Anterior cingulate cortex (tissue), 58 donors: ENCODE measurements at places on chromosomes 1 and 21.

DNA sequence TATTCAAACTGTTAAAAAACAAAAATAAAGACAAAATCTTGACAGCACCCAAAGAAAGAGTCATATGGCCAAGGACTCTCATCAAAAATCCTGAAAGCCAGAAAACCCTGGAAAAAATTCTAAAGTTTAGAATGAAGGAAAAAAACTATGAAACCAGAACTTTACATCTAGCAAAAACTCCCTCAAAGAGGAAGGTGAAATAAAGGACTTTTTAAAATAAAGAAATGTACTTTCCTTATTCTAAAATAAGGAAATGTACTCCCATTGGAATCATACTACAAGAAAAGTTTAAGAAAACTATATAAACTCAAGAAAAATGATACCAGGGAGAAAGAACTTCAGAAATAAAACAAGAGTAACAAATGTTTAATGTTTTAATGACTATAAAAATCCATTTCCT, 206.3 kb downstream of the KCNT2 start:
- no peak for DNase-seq

- DNase-seq: no peak
Observed at GRCh38 chr1:213670692-213671023, 317.1 kb upstream of the PROX1 start.

DNA sequence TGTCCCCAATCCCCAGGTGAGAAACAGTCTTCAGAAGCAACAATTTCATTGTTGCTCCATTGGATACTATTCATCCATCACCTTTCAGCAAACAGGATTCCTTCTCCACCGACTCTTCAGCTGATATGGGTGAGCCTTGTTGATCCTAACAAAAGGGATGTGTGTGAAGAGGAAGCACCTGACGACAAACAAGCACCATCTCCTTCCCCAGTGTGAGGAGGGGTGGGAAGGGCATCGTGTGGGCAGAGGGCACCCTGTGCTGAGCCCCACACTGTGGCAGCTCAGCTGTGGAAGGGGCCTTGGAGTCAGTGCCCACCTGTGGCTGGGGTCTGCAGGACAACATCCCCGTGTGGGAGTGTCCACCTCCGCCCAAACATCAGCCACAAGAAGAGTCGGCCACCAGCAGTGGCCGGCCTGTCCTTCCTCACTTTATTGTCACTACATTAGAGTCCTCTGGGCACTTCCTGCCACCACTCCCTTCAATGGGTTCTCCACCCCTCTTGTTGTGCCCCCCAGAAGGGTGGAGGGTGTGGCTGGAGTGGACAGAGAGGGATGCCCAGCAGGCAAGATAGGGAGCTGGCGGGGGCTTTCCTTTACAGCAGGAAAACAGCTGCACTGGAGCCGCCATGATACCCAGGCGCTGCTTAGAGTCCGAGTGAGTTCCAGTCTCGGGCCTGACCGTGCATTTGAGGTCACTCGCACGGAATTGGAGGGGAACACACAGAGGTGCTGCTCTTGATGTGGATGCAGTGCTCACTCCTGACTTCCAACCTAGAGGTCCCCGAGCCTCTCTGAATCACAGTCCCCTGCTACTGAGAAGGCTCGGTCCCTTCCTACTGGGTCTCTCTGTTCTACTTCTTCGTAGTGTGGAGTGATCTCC, 40.9 kb downstream of the VPS26C start:
- no peak for DNase-seq

DNA sequence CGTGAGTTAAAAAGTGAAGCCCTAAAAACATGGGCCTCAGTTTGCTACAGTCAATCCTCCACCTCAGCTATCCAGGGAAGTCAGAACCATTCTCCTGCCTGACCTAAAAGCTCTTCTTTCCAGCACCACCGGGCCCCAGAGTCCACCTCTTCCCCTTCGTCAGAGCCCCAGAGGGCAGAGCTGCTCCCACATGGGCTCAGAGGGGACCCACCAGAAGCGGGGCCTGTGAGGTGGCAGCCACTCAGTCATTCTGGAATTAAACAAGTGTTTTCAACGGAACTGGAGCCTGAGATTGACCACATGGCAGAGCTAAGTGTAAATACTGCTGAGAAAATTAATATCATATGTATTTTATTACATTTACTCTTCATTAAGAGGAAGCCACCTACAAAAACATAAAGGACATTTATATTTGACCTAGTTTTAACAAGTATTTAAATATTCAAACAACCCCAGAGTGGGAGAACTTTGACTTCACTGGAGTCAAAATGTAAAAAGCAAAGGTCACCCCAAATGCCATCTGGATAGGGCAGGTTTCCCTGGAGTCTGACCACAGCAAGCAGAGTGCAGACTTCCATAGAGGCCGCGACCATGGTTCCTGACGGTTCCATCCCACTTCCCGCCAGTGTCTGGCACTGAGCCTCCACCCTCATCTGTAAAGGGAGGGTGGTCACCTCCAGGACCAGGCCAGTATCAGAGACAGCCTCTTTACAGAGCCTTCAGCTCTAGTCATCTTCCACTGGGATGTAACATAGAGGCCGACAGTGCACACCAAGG, 1.8 kb downstream of the SUMO3 start:
- DNase-seq: no peak

- no peak for DNase-seq
Observed at GRCh38 chr21:37074197-37074510, 1.1 kb downstream of the TTC3 start.
